ENCODE measurements at places on chromosomes 4 and X. TPM values are rescaled to one million over a fixed set of nuclear protein-coding genes. Genes with fewer than 3 reads are reported as not detected.

DNA sequence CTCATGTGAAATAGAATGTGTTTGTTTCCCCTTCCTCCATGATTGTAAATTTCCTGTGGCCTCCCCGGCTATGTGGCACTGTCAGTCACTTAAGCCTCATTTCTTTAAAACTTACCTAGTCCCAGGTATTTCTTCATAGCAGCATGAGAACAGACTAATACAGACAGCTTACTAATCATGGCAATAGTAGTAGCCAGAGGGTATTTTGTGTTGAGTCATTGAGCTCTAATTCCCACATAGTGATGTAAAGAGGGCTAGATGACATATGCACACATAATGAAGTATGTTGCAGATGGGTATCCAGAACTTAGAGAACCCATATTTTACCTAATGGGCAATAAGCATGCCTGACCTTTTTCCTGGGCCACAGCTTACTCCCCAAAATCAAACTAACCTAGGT is 1197.2 kb downstream of the PCDH7 start:
- no peak for DNase-seq
- H3K4me3 ChIP-seq = no peak overlapping the region
- no peaks in the 10 kb centered on the region for H3K36me3 ChIP-seq

Gene LONRF3
- total RNA-seq = 13.1 TPM

- H3K27me3 ChIP-seq = no peaks in the 10 kb centered on the region
- H3K36me3 ChIP-seq = no peaks in the 10 kb centered on the region
- no peaks in the 10 kb centered on the region for H3K4me1 ChIP-seq
- no peak overlapping the region for H3K4me3 ChIP-seq
- H3K27ac ChIP-seq = no peak overlapping the region
Observed at GRCh38 chr4:120007896-120008436, 58.7 kb downstream of the MAD2L1 start.

DNA sequence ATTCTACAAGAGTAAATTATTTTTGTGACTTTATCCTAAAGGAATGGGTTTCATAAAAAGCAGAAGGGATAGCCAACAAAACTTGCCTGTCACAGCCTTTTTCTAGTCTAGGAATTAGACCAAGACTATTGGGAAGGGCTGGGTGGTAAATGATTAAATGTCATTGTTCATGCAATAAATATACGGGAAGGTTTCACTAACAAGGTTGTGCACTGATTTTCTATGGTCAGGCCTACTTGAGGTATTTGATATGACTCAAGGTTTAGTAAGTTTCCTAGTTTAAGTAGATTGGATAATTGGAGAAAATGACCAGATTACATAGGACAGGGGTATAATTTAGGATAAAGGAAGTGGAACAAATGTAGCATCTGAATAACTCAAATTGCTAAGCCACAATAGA is 249.1 kb upstream of the BMP3 start:
- no peaks in the 10 kb centered on the region for H3K36me3 ChIP-seq
- no peaks in the 10 kb centered on the region for H3K4me1 ChIP-seq
- H3K27ac ChIP-seq = no peak overlapping the region
- no peaks in the 10 kb centered on the region for H3K27me3 ChIP-seq

Gene MAGEE2
- total RNA-seq = not detected

DNA sequence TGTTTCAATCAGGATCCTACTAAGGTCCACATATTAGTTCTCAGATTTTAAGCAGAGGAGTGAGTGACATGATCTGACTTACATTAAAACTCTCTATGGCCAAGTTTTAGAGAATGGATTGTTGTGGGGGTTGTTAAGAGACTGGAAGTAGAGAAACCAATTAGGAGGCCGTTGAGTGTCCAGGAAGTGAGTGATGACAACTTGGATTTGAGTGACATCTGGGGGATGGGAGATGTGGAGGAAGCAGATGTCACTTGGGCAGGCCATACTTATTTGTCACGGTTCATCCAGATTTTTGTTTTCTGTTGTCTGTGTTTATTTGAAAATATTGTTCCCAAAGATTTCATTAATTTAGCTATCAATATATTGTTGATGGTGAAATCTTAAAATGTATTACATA is 28.3 kb downstream of the ADD1 start:
- H3K27ac ChIP-seq = no peak overlapping the region
- H3K4me3 ChIP-seq = no peak overlapping the region
- no peak for DNase-seq
- H3K36me3 ChIP-seq = no peaks in the 10 kb centered on the region

- H3K4me1 ChIP-seq = no peaks in the 10 kb centered on the region
- H3K27me3 ChIP-seq = no peaks in the 10 kb centered on the region
- no peak overlapping the region for H3K4me3 ChIP-seq
- no peaks in the 10 kb centered on the region for H3K36me3 ChIP-seq
- H3K27ac ChIP-seq = no peak overlapping the region
Observed at GRCh38 chrX:104307341-104307740, 52.6 kb upstream of the ESX1 start.

GRCh38 chrX:72117636-72118210 is 14.0 kb downstream of the RTL5 start:
- no peak overlapping the region for H3K27ac ChIP-seq
- no peaks in the 10 kb centered on the region for H3K27me3 ChIP-seq
- H3K4me1 ChIP-seq = no peaks in the 10 kb centered on the region

Gene ANOS1
- 0.18 TPM for total RNA-seq

DNA sequence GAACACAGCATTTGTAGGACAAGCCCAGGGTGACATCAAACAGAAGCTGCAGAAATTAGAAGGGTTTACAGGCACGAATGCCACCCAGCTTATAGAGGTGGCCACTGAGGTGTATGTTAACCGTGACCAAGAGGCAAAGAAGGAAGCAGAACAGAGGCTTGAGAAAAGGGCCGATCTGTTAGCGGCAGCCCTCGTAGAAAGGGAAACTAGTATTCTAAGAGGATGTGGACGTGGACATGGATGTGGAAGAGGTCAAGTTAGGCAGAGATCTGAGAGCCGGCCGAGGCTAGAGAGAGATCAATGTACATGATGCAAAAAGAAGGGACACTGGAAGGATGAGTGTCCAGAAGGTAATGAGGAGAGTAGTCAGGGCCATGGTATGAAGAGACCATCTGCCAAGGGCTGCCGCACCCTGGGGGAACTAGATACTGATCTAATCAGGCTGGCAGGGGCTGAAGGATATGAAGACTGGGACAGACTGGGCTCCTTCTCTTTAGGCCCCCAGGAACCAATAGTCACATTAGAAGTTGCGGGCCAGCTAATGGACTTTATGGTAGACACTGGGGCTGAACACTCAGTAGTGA is 27.5 kb downstream of the LIAS start:
- no peaks in the 10 kb centered on the region for H3K27me3 ChIP-seq
- H3K27ac ChIP-seq = no peak overlapping the region
- no peak for DNase-seq
- no peak overlapping the region for H3K4me3 ChIP-seq
- H3K4me1 ChIP-seq = no peaks in the 10 kb centered on the region
- H3K36me3 ChIP-seq = no peaks in the 10 kb centered on the region

Gene SULT1B1
- total RNA-seq = 0.05 TPM

Gene TLR3
- total RNA-seq = 0.41 TPM

GRCh38 chrX:23637187-23637586 is 30.1 kb upstream of the PRDX4 start:
- H3K4me1 ChIP-seq = no peaks in the 10 kb centered on the region
- no peaks in the 10 kb centered on the region for H3K27me3 ChIP-seq
- no peaks in the 10 kb centered on the region for H3K36me3 ChIP-seq
- no peak overlapping the region for H3K4me3 ChIP-seq

DNA sequence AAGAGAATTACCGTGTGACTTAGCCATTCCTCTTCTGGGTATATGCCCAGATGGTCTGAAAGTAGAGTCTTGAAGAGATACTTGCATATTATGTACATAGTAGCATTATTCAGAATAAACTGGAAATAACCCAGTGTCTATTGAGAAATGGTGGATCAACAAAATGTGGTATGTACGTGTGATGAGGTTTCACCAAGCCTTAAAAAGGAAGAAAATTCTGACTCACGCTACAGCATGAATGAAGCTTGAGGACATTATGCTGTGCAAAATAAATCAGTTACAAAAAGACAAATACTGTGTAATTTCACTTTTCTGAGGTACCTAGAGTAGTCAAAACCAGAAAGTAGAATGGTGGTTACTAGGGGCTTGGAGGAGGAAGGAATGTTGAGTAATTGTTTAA is 37.3 kb downstream of the GBA3 start:
- H3K36me3 ChIP-seq = no peaks in the 10 kb centered on the region
- H3K27me3 ChIP-seq = no peaks in the 10 kb centered on the region
- H3K27ac ChIP-seq = no peak overlapping the region
- no peaks in the 10 kb centered on the region for H3K4me1 ChIP-seq
- no peak for DNase-seq

DNA sequence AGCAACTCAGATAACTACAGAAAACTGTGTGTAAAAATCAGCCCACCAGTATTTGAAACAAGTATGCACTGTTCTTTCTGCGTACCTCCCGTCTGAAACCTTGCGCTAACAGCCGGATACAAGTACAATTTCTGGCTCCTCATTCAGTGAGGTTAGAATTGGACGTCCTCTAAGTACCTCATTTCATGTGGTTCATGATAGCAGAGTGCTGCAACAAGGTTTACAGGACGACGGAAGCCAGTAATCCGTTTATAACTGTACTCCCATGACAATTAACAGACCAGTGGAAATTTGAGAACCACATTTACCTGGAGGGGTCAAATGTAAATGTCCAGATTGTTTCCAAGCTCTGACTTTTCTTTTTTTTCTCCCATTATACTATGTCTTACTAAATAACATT is 52.9 kb upstream of the TENM3 start:
- H3K27me3 ChIP-seq = no peaks in the 10 kb centered on the region
- H3K4me1 ChIP-seq = no peaks in the 10 kb centered on the region
- no peak overlapping the region for H3K4me3 ChIP-seq
- no peak overlapping the region for H3K27ac ChIP-seq

- no peaks in the 10 kb centered on the region for H3K27me3 ChIP-seq
- H3K4me1 ChIP-seq = no peaks in the 10 kb centered on the region
- H3K4me3 ChIP-seq = no peak overlapping the region
- no peaks in the 10 kb centered on the region for H3K36me3 ChIP-seq
- peak; percentile 47 for DNase-seq
Observed at GRCh38 chrX:51461053-51462044, 35.0 kb downstream of the NUDT11 start.

Gene SULT1E1
- total RNA-seq = not detected

DNA sequence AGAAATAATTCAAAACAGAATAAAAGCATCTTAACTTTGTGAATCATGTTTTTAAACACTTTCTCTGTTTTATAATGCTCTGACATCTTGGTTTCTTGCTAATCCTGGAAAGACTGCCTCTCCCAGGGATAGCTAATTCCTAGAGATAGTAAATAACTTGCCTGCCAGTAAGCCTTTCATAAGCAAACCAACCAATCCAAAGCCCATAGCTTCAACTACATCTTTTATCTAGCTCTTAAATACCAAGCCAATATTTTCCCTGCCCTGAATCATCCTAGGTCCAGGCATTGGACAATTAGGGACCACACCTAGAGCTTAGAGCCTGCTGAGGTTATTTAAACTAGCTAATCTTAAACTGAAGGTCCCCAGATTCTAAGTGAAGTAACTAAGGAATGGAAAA is 223.7 kb upstream of the DIPK2B start:
- no peaks in the 10 kb centered on the region for H3K36me3 ChIP-seq
- DNase-seq = no peak
- no peaks in the 10 kb centered on the region for H3K4me1 ChIP-seq
- no peaks in the 10 kb centered on the region for H3K27me3 ChIP-seq

Gene SCARB2
- total RNA-seq = 59.4 TPM

GRCh38 chrX:150525061-150525919 is 43.1 kb upstream of the MTM1 start:
- H3K27me3 ChIP-seq = 0 out of 2 replicates have a peak, but pooled peaks cover 2% of the 10 kb centered on the region
- H3K4me3 ChIP-seq = no peak overlapping the region
- no peak for DNase-seq
- H3K27ac ChIP-seq = no peak overlapping the region

Gene POLN
- 4.3 TPM for total RNA-seq

Gene PPEF2
- not detected for total RNA-seq

Gene HEPH
- 0.08 TPM for total RNA-seq

Gene PCSK1N
- total RNA-seq = 17.8 TPM

Gene ERVMER34-1
- 0.67 TPM for total RNA-seq
